ENCODE measurements at places on chromosomes 2 and 18.

DNA sequence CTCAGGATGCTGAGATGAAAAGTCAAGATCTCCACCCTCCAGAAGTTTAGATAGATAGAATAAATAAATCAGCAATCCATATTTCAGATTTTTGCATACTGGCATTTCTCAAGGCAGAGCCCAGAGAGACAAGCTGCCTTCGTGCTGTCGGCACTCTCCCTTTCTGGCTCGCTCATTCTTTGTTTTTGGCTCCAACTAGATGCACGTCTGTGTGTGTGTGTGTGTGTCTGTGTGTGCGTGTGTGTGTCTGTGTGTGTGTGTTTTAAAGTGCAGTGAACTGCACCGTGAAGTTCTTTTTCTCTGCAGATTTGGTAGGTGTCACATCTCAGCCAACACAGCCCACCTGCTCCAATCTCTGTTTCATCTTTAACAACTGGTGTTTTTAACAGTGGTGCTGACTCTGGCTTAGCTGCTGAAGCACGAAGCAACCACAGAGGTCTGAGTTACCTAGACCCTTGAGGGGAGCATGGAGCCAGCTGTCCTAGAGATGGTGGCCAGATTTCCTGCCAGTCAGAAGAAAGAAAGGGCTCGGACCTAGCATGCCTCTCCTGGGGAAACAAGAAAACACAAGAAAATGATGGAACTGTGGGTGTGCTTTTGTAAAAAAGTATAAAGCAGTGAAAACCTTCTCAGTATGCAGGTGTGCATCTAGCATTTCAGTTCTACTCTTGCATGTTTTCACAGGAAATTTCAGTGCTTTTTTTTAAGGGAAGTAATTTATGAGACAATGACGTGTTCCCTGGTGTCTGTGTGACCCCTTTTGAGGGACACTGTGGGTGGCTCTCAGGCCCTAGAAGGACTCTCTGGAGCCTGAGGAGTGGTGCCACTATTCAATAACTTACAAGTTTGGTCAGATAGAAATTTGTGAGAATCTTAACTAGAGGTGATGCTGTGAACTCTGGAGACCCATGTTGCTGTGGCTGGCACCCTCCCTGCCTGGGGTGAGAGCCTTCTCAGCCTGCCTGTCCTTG is 364.3 kb downstream of the RNF144A start:
- no peak for DNase-seq

- DNase-seq, result no peak
These were observed 3.5 kb downstream of the EFHD1 start for GRCh38 chr2:232636788-232637420.

GRCh38 chr2:68565858-68566257 is 77.5 kb upstream of the PROKR1 start:
- no peak for DNase-seq

- peak; percentile 82 for DNase-seq
These were observed 294.5 kb downstream of the PLCL1 start for GRCh38 chr2:198098918-198099317.

DNA sequence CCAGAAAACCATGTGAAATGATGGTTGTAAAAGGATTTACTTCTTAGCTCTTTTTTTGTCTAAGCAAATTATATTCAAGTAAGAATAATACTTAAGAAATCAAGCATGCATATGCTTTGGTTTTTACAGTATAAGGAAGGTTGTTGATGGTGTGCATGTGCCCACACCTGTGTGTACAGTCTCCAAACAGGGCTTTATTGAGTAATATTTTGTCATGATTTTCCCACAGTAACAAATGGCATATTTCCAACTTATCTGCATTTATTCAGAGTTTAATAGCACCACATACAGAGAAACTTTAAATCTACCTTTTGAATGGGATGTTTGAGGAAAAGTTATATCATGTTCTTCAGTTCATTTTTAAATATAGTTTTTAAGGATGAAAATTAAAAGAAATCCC is 76.5 kb upstream of the DSG1 start:
- DNase-seq, result no peak

- no peak for DNase-seq
These were observed 218.1 kb downstream of the ARHGAP15 start for GRCh38 chr2:143347271-143347695.

- no peak for DNase-seq
These were observed 30.0 kb downstream of the VIL1 start for GRCh38 chr2:218448934-218449333.

DNA sequence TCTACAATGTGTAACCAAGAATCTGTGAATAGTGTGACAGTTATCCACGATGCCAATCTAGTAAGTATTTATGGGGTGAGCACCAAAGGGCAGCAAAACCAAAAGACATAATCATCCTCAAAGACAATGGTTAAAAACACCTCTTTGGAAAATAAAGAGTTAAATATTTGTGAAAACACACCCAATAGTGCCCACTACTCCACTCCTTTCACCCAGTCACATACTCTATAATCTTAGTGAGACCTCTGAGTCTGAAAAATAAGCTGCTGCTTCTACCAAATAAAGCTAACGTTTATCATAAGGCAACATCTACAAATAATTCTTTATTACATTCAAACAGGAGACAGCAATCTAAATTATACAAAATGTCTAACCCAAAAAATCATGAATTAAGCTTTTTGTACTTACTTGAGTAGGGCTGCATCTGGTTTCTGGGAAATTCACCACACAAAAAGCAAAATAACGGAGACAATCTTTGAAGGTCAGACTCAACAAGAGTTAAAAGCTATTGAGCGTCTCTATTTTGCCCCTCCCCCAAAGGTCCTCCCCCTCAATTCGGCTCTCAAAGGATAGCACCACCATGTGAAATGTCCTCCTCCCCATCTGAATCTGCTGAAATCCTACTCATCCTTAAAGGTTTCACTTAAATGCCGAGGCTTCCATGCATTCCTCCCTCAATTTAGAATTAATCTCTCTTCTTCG is 2.0 kb downstream of the RAPH1 start:
- no peak for DNase-seq

GRCh38 chr2:17334300-17334699 is 183.9 kb downstream of the RAD51AP2 start:
- no peak for DNase-seq

- DNase-seq, result no peak
These were observed 106.8 kb downstream of the ASAP2 start for GRCh38 chr2:9313443-9313842.

DNA sequence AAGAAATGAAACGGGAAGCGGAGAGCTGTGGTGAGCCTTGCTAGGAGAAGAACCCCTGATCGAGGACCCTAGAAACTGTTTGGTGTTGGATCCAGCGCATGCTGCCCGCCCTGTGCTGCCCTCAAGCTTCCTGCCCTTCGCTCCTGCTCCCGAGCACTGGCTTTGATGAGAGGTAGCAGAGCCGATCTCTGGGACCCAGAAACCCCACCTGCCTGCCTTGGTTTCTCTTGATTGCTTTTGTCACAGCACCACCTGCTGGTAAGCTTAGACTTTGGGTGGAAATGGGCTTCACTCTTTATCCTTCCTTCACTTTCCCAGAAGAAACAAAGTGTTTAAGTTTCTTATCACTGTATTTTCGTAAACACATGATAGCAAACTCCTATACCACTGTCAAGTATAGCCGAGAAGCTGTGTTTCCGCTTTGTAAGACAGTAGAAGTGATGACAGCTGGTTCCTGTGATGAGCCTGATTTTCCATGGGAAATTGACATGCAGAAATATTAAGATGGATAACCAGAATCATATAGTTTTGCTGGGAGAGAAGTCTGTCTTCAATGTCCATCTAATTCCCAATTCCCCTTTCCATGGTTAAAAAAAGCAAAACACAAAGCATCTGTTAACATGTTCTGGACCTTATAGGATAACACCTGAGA is 267.4 kb downstream of the PHLPP1 start:
- DNase-seq, result peak; percentile 82
